ENCODE measurements at places on chromosomes 2 and 18.

- DNase-seq = peak; percentile 13
Measured at GRCh38 chr2:214730800-214731407, 78.6 kb downstream of the BARD1 start.

- DNase-seq = no peak
Measured at GRCh38 chr2:45709137-45709536, 57.7 kb downstream of the PRKCE start.

GRCh38 chr2:133812826-133813617 is 244.8 kb upstream of the NCKAP5 start:
- peak; percentile 59 for DNase-seq

DNA sequence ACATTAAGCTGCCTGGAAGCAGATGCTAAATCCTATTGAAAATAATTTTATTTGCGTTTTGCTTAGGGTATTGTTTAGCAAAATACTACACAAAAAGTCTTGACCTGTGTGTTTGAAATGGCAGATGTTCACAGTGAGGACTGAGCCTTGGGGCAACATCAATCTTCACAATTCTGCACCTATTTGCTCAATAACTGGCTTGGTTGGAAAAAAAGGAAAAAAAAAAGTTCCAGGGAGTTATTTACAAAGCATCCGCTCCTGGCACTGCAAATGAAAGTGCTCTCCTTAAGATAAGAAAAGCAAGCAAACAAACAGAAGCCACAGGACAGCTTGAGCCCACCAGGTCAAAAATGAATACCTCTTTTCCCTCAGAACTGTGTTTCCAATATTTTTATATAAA is 77.7 kb downstream of the MAP2 start:
- DNase-seq = no peak

DNA sequence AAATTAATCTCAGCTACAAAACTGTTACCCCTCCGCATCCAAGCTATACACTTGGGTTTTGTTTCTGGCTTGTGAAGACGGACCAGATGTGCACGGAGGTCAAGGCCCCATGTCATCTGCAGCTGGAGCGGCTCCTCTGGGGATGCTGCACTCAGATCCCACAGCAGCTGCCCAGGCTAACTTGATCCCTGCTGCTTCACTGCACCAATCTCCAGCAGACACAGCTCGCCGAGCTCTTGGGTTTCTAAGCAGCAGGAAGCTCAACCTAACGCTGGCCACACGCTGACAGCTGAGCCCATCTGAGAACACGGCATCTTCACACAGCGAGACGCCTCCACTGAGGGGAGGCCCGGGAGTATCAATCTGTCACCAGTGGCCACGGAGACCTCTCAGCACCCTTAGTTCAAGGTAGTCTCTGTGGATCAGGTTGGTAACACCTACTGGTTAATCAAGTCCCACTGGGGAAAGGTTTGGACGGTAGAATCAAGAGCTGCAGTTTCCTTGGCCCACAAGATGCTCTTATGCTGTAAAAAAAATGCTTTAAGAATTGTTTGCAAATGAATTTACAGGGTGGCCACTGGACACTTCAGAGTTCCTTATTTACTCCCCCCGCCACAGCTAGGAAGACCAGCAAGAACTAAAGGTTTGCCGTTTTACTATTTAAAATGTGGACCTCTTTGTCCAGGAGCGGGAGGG is 67.5 kb downstream of the EMILIN2 start:
- DNase-seq = no peak

- no peak for DNase-seq
Measured at GRCh38 chr2:44480068-44480467, 118.3 kb downstream of the CAMKMT start.

GRCh38 chr2:46299365-46300263 is 2.4 kb downstream of the EPAS1 start:
- peak; percentile 43 for DNase-seq

DNA sequence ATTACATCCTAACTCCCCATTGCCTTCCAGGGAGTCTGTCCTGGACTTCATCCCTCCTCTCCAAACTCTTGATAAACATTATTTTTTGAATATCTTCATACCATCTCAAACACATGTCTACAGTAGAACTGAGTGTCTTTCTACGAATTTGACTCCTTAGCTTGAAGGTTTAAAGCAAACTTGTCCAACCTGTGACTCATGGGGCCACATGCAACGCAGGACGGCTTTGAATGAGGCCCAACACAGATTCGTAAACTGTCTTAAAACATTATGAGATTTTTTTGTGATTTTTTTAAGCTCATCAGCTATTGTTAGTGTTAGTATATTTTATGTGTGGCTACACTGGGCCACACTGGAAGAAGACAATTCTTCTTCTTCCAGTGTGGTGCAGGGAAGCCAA is 98.1 kb downstream of the PARD3B start:
- no peak for DNase-seq

DNA sequence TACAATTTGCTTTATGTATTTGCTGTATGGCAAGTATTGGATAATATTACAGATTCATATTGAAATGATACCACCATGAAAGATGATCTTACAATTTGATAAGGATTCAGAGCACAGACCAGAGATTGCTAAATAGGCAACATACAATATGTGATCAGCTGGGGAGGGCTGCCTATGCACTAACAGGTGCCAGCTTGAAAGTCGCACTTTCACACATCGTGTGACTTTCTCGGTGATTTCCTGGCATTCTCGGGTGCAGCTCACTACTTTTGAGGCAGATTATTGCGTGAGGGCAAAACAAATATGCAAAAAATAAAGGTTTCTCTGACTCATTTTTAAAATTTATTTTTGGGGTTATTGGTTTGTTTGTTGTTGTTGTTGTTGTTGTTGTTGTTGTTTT is 36.0 kb downstream of the RBMS1 start:
- DNase-seq = no peak

GRCh38 chr2:115572746-115573145 is 1130.3 kb downstream of the DPP10 start:
- DNase-seq = no peak

DNA sequence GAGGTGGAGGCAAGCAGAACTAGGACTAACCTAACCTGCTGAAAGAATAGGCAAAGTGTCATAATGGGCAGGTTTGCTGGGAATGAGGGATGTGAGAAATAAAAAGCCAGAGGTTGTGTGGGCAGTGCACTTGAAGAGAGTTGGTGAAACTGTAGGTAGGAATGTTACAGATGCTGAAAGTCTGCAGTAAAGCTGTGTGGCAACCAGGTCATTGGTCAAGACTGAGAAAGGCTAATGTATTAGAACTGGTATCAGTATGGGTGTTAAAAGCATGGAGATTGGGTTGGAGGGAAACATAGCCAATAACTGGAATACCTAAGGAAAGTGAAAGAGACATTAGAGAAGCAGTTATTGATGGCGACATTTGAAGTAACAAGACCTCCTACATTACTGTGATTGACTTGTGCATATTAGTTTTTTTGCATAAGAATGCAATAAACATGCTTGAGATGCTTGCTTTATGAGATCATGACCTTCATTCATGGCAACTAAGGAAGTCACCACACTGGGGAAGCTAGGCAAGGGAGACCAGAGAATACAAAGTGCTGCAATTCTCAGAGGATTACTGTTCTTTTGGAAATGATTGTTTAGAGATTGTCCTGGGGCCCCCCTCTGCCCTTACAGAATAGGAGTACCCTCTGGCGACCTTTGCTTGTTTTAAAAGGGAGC is 11.8 kb downstream of the GULP1 start:
- peak; percentile 37 for DNase-seq

- DNase-seq = no peak
Measured at GRCh38 chr18:9108911-9109310, 6.4 kb downstream of the NDUFV2 start.

- no peak for DNase-seq
Measured at GRCh38 chr2:24181849-24182248, 7.0 kb downstream of the FAM228A start.

- no peak for DNase-seq
Measured at GRCh38 chr18:78586586-78586985, 393.0 kb upstream of the SALL3 start.

DNA sequence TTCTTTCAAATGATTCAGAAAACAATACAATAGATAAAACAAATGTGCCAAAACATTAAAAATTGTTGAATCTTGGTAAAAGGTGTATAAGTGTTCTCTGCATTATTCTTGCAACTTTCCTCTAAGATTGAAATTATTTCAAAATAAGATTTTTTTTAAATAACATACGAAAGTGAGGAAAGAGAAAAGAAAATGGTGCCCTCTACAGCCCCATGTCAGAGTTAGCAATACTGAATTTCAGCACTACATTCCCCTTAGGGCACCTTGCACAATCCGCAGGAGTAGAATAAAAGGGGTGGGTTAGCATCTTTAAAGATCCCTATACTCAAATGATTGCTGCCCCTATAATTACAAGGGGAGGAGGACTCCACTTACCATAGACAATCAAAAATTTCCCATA is 433.7 kb downstream of the BCL11A start:
- no peak for DNase-seq

DNA sequence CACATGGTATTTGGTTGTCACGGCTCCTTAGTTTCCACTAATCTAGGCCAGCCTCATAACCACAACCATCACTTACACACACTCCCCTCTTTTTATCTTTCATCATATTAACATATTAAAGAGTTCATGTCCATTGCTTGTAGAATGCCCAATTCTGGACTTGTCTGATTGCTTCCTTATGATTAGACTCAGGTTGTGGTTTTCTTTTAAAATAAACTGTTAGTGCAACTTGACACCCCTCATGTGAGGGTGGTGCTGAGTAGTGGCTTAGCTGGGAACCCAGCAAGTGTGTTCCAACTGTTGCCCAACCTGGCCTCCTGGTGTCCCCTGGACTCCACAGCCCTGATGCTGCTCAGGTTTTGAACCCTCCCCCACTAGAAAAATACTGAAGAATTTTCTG is 20.1 kb upstream of the CD207 start:
- DNase-seq = no peak

GRCh38 chr2:148167855-148168254 is 147.0 kb downstream of the MBD5 start:
- no peak for DNase-seq

- DNase-seq = peak; percentile 52
Measured at GRCh38 chr2:102143450-102143985, 972 bp downstream of the IL1R1 start.

DNA sequence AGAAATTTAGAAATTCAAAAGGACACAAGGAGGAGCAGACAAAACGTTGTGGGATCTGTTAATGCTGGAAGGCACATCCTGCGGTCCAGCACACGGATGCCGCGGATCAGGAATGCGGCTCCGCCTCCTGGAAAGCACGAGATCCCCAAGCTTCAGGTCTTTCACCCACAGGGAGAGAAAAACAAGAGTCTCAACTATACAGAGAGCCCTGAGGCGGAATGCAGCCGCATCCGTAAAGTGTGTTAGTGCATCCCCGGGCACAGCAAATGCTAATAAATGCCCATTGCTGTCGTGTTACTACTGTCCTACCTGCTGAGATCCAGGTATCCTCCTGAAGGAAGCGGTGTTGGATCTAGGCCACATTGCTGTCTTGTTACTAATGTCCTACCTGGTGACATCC is 303.9 kb downstream of the EIPR1 start:
- no peak for DNase-seq

- DNase-seq = no peak
Measured at GRCh38 chr2:74349889-74350288, 6.7 kb upstream of the SLC4A5 start.

GRCh38 chr18:48548921-48549320 is 10.1 kb downstream of the CTIF start:
- no peak for DNase-seq

- no peak for DNase-seq
Measured at GRCh38 chr2:54672590-54673456, 50.6 kb upstream of the EML6 start.

DNA sequence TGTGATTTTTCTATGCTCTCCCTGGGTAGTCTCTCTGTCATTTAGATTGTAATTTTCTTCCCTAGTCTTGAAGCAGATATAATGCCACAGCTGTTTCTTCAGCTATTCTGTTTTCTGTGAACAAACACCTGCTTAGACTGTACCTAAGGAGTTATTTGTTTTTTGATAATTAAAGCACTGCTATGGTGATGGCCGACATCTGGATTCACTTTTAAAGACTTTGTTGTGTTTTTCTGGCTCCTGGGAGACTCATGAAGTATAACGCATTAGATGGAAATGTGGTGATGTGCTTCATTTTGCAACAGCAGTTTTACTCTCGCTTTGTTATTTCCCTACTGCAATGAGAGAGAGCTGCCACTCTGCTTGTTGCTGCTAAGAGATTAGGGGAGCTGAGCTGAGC is 15.7 kb upstream of the C2orf69 start:
- DNase-seq = no peak

GRCh38 chr2:131168538-131168937 is 40.8 kb upstream of the POTEE start:
- no peak for DNase-seq

- no peak for DNase-seq
Measured at GRCh38 chr2:3960106-3960505, 256.7 kb downstream of the DCDC2C start.

- peak; percentile 53 for DNase-seq
Measured at GRCh38 chr2:237774811-237775553, 23.6 kb upstream of the RBM44 start.

DNA sequence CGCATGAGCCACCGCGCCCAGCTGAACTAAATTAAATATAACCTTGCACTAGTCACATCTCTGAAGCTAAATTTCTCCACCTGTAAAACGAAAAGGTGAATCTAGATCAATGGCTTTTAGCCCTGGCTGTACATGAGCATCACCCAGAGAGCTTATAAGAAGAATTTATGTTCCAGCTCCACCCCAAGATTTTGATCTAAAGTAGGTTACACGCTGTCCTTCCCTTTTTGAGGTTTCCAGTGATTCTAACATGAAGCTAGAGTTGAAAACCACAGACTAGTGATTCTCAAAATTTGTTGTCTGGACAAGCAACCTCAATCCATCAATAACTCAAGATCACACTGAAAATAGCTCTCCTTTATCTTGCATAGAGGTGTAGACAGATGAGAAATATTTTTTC is 208.8 kb upstream of the CRIM1 start:
- DNase-seq = no peak

DNA sequence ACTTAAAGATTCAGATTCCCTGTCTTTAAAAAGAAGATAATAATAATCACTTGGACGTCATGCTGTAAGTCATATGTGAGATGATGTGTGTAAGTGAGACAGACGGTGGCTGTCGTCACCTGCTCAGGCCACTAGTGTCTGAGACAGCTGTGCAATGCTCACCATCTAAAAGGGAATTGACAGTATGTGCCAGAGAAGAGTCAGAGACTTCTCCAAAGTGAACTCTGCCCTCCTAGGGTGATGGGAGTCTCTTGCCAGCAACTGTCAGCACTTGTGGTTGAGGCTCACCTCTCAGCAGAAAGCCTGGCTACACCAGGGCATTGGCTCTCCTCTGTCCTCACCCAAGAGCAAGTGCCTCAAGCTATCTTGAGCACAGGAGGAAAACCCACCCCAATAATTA is 131.6 kb upstream of the DNAJC10 start:
- DNase-seq = no peak

DNA sequence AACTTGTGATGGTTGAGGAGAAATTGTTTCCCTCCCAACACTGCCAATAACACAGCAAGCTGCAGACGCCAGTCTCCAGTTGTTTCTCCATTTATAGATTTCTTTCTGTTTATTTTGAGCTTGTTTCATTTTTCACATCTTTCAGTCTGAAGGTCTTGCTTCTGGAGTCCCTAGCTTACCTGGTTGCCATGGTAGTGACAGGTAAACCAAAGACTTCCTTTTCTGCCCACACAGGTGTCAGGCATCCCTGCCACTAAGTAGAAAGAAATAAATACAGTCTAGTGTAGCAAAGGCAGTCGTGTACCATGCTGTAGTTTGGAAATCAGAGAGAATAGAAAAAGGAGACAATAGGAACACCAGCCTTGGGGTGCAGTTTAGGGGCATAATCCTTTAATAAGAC is 82.8 kb downstream of the MARCHF4 start:
- DNase-seq = no peak

- DNase-seq = no peak
Measured at GRCh38 chr18:65942104-65942503, 191.3 kb downstream of the CDH7 start.

- DNase-seq = no peak
Measured at GRCh38 chr2:116717832-116718231, 1096.7 kb upstream of the DDX18 start.

Measured in astrocyte of the spinal cord (primary cell).